ENCODE measurements at places on chromosomes 4 and X.

- DNase-seq, result no peak
Observed at GRCh38 chr4:20193141-20193936, 58.4 kb upstream of the SLIT2 start.

- no peak for DNase-seq
Observed at GRCh38 chrX:72020204-72020603, 109.6 kb downstream of the NHSL2 start.

DNA sequence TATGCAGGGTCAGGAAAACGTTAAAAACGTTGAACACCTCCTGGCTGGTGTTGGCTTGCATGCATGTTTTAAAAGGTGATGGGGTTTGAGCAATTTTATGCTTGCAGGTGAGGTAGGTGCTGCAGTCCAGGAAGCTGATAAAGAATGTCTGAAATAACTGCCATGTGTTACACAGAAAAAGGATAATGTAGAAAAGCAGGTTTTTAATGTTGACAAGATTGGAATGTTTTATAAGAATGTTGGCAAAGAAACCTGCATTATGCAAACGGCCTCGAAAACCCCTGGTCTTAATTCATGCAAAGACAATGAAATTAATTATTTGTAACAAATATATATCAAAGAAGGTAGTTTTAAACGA lies 723.7 kb upstream of the AGA start:
- DNase-seq, result no peak

- peak; percentile 61 for DNase-seq
Observed at GRCh38 chr4:3305610-3306371, 13.0 kb downstream of the RGS12 start.

GRCh38 chr4:45399116-45399515 lies 672.8 kb upstream of the GNPDA2 start:
- no peak for DNase-seq

DNA sequence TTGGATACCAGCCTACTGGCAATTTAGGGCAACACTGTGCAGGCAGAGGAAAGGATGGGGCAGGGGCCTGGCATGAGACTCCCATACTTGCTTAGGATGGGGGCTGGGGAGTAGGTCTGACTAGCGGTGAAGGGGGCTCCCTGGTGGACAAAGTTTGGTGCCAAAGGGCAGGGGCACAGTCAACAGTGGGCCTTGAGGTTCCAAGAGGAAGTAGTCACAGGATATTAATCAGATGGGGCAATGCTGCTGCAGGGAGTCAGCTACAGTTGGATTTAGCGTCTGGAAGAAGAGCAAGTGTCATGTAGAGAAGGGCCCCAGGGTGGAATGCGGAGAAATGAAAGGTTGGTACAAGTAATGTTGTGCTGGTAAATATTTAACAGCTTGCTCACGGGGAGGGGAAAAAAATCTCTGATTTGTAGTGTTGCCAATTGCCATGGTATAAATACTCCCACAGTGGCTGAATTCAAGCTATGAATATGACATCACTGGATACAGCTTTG lies 139.4 kb downstream of the PJA1 start:
- DNase-seq, result no peak

DNA sequence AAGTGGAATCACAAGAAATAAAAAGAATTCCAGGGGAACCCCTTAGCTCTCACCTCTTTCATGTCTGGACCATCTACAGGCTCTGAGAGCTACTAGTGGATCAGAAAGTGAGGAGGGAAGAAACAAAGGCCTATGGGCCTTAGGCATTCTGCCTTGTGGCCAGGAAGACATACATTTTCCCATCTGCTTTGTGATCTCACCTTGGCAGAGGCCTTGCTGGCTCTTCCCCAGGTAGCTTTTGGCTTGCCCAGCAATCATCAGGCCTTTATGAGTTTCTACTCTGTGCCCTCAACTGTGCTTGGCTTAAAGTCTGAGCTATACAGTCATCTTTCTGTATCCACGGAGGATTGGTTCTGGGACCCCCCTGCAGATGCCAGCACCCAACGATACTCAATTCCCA lies 28.3 kb upstream of the CD99L2 start:
- DNase-seq, result no peak

GRCh38 chr4:72432282-72432681 lies 136.7 kb downstream of the ADAMTS3 start:
- no peak for DNase-seq

DNA sequence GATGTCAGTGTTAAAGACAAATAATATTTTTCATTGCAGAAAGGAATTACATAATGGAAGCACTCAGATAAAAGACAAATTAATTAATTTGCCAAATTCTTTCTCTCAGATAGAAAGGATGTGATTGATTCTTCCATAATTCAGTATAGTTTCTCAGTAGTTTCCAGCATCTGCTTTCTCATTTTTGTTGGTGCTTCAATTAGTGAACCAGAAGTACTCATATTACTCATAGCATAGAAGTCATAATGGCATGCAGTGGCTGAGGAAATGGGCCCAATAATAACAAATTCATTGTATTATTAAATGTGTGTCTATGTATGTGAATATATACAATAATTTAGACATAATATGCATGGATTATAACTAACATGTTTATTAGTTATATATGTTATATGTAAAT lies 393.3 kb upstream of the TRAM1L1 start:
- no peak for DNase-seq

DNA sequence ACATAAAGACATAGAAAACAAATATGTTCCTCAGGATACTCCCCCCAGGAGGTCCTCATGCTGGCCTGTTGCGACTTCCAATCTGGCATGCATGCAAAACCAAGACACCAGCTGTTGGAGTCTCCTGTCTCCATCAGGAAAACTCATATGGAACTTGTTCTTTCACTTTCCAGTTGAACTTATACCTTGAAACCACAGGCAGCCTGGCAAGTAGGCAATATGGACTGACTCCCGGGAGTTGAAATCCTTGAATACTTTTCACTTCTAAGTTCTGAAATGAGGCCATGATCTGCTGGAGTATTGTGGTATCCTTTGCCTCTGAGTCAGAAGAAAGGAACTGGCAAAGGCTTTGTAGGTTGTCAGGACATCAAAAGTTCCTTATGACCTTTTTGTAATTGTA lies 444.2 kb downstream of the IDS start:
- DNase-seq, result no peak

DNA sequence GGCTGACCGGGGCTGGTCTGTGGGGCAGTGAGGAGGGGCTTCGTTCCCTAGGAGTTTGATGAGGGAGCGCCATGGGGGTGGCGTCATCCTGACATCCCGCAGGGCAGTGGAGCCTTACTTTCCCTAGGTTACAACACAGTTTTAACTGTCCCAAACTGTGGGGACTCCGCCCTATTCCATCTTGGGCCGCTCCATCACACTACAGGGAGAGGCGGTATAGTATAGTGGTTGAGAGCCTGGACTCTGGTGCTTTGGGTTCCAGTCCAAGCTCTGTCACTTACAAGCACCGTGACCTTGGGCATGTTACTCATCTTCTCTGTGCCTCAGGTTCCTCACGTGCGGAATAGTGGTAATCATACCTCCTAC lies 44.2 kb downstream of the ZNF185 start:
- DNase-seq, result no peak

- no peak for DNase-seq
Observed at GRCh38 chrX:133907606-133908005, 77.8 kb downstream of the GPC3 start.

- DNase-seq, result no peak
Observed at GRCh38 chr4:36226430-36227227, 17.7 kb downstream of the ARAP2 start.

DNA sequence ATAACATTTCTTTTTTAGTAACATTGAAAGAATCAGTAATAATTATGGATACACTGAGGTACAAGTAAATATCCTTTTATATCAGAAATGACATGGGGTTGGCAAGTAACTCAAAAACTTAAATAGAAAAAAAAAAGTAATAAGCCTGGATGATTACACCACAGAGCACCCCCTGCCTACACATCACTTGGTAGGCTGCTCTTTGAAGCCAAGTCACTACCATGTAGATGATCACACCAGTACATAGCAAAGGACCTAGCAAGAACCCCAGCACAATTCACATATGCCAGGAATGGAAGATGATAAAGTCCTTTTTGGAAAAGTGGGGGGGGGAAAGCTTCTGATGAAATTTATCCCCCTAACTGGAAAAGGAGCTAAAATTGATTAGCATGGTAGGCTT lies 56.9 kb downstream of the METTL14 start:
- no peak for DNase-seq

DNA sequence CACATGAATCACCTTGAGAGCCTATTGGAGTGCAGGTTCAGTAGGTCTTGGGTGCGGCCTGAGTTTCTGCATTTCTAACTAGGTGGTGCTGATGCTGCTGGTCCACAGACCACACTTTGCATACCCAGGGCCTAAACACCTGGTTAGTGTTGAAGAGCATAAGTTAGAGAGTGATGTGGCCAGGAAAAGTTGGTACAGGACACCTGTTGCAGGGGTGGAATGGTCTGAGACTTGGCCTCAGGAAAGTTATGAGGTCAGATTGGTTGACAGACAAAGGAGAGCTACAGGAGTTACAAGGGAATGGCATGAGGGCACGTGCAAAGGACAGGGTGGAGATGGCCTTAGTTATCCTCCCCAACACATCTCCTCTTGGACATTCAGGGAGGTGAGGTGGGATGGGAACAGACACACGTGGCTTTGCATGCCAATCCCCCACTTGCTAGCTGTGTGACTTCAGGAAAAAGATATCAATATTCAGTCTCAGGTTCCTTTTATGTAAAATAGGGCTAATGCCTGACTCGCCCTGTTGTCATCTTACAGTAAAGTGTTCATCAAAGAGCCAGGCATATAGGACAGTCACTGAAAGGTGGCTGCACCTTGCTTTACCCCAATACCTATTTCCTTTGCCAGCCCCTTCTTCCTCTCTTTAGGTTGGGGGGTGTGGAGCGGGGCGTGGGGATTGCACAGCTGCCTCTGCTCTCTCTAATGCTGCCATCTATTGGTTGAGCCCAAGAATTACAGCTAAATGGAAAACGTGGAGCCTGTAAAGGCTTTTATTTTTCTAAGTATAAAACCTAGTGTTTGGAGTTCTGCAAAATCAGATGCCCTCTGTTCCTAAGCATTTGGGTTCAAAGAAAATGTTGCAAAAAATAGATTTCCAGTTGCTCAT lies 47.5 kb downstream of the ATG4A start:
- no peak for DNase-seq

DNA sequence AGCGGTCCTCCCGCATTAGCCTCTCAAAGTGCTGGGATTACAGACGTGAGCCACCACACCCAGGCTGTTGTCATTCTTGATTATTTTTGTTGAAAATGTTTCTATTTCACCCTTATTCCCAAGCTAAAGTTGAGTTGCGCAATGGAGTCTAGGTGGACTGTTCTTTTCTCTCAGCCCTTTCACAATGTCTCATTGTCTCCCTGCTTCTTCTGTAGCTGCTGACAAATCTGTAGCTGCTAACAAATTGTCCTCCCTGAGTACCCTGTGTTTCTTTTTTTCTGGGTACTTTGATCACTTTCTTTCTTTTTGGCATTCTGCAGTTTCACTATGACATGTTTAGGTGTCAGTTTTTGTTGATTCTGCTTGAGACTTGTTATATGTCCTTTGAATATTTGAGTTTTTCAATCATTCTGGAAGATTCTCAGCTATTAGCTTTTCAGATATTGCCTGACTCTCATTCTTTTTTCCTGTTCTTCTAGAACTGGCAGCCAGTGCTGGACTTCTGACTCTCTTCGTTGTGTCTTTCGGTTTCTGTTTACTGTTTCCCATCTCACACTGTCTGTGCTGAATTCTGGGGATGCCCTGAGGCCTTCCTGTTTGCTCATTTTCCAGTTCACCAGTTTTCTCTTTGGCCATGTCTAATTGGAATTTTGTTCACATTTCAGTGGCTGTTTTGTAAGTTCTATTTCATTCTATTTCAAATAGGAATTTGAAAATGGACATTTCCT lies 6.6 kb downstream of the ABCD1 start:
- DNase-seq, result no peak

- no peak for DNase-seq
Observed at GRCh38 chr4:149264093-149264733, 551.4 kb downstream of the IQCM start.

GRCh38 chrX:63922221-63922620 lies 137.2 kb upstream of the ARHGEF9 start:
- no peak for DNase-seq

GRCh38 chrX:150157291-150157690 lies 205.8 kb upstream of the MAMLD1 start:
- DNase-seq, result no peak

DNA sequence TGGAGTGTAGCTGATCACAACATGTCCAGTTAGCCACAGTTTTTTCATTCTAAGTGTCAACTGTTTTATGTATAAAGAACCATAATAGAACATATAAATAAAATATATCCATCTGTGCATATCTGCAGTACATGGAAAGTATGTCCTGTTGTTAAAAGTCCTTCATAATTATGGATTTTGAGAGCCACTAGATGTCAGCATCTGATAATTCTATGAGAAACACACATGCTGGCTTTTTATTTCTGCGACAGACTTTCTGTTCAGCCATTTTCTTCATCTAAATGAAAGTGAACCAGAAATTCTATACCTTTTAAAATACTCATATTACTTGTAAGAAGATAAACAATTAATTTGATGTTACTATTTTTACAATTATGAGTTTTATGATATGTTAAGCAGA lies 251.5 kb downstream of the GPM6A start:
- no peak for DNase-seq

GRCh38 chr4:184815046-184815877 lies 10.5 kb downstream of the ACSL1 start:
- DNase-seq, result peak; percentile 91

DNA sequence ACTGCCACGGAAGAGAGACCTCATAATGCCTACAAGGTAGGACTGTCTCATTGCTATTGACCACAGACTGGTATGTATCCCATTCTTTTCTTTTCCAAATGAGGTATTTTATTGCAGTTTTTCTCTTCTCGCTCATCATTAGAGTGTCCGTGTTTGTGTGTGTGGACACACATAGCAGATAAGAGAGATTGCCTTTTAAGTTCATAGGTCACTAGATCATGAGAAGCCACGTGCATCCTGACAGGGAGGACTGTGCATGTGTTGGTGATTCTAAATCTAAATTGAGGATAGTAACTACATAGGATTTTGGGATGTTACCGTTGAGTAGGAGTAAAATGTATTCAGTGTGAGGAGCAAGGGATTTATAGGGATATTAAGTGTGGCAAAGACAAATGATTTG lies 37.3 kb downstream of the HPGD start:
- no peak for DNase-seq

- no peak for DNase-seq
Observed at GRCh38 chrX:13101441-13102139, 57.2 kb upstream of the FAM9C start.

- no peak for DNase-seq
Observed at GRCh38 chr4:56220261-56220660, 167.0 kb downstream of the AASDH start.

- DNase-seq, result no peak
Observed at GRCh38 chr4:20192736-20193135, 59.0 kb upstream of the SLIT2 start.
